ENCODE measurements at places on chromosomes 11 and 22.

DNA sequence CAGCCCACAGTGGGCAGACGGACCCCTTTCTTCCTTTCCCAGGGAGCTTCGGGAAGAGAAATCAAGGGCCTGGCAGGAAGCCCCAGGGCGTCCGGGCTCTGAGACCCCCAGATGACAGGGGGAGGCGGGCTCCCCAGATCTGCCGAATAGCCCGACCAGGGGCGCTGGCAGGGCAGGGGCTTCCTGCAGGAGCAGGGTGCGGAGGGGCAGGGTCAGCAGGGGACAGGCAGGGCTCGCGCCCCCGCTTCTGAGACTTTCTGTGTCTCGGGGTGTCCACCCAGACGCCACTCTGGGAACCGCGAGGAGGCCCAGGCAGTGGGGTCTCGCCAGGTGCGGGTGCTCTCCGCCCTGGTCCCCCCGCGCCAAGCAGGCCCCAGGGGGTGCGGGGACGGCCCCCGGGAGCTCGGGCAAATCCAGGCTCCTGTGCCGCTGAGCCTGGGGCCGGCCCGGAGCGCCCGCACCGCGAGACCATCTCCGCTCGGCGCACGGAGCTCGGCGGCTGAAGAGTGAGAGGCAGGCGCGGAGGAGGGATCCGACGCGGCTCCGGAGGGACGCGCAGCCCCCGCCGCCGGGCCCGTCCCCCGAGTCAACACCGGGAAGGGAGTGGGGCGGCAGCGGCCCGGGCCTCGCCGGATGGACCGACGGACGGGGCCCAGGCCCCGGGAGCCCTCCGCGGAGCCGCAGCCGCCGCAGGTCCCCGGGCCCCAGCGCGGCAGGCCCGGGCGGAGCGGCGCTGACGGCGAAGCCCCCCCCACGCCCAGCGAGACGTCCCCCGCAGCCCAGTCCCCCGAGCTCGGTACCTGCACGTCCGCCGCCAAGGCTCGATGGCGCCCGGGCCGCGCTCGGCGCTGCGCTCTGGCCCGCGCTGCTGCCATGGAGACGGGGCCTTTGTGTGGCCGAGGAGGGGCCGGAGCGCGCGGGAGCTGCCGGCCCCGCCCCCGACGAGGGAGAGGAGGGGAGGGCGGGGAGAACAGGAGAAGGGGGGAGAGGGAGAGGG lies at the start of gene PLXNB2:
PLXNB2 (minus strand) TSS at position 894 of the 997 bp plus-strand sequence. CDS start 17,062 bp downstream, outside the sequence.
- peak; percentile 53 for DNase-seq

DNA sequence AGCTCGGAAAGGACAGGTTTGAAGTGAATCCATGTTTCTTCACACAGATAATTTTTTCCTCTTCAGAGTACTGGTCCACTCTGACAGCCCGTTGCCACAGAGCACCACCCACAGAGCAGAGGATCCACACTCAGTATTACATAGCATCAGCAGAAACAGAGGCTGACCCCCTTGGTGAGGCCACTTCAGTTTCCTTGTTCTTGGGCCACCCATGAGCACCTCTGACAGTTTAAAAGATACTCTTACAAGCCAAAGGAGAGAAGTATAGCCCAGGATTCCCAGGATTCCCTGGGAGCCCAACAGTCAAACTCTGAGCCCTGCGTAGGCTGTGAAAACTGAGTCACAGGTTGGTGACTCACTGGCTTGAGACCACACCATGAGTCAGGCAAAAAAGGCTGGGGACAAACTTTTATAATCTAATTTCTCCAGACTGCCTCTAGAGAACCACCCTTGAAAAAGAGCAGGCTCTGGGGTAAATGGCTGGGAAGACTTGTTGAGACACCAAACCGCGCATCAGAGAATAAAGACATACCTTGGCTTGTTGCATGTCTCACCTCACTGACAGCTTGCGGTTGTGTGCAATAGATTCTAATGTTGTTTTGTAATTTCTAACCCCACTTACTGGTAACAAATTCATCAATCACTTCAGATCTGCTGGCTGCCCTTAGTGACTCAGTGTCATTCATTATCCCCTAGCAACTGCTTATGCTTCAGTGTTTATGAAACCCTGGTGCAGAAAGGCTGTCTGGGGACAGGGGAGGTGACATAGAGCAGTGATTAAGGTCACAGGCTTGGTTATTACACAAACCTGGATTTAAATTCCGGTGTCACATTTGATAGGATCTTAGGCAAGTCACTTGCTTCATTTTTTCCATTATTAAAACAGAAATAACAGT lies 56.9 kb upstream of the PRSS23 start:
- peak; percentile 96 for DNase-seq

GRCh38 chr22:21982338-21982965 lies at the start of gene TOP3B:
Gene TOP3B (minus strand): TSS chr22:21982787. CDS start chr22:21975709, 7,078 bp downstream.
- DNase-seq = peak; percentile 55

GRCh38 chr11:73040046-73040445 lies 102.1 kb downstream of the FCHSD2 start:
- no peak for DNase-seq

- no peak for DNase-seq
Observed at GRCh38 chr11:120135838-120136237, 2.1 kb downstream of the TRIM29 start.

DNA sequence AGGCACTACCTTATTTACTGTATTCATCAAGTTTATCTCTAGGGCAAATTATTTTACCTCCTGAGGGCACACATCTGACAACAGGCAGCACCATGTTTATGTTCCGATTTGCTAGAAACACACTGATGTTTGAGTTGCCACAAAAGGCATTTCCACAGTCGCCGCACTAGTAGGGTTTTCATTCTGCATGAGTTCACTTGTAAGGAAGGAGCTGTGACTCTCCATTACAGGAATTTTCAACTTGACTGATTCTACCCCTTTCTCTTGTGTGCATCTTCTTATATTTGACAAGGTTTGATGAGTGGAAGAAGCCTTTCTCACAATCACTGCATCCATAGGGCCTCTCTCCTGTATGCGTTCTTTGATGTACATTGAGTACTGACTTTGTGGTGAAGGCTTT lies 455.9 kb upstream of the CNTN5 start:
- no peak for DNase-seq

GRCh38 chr22:17845790-17846189 lies 71.5 kb upstream of the BID start:
- DNase-seq = no peak

DNA sequence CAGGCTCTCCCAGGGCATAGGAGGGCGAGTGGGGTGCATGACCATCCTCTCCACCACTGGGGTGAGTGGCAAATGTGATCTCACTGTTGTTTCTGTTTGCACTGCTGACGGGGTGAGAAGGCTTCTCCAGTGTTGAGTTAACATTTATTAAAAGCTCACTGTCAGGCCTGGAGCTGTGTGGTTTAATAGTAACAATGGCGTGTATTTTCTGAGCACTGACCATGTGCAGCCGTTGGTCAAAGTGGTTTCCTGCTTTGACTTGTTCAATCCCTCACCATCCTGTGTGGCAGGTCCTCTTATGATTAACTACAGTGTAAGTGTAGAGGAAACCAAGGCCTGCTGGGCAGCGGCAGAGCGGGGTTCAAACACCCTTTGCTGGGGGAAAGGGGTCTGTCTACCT lies 4.4 kb downstream of the A4GALT start:
- no peak for DNase-seq

- DNase-seq = no peak
Observed at GRCh38 chr11:126182787-126183445, 28.5 kb downstream of the RPUSD4 start.

DNA sequence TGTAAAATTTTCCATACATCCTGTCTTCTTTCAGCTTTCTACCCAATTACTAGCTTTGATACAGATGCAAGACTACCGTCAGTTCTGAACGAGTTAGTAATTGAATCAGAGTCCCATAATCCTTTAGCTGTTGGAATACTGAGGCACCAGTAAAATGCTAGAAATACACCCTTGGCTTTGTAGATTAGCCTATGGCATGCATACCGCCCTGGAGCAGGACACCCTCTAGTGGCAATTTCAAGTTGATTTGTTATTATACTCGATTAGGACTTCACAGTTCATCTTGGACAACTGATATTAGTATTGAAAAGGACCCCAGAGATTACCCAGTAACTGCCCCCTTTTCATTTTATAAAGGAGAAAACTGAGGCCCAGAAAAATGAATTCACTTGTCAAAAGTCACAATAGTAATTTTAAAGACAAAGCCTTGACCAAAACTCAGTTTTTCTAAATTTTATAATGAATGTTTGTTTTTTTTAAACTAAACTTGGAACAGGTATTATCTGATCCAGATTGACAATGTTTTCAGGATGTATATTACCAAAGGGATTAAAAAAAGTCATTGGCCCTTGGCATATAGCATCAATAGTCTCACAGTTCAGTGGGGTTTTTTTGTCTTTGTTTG lies 72.6 kb downstream of the HIPK3 start:
- peak; percentile 24 for DNase-seq

GRCh38 chr11:86745571-86745970 lies 54.8 kb upstream of the PRSS23 start:
- DNase-seq = no peak

- no peak for DNase-seq
Observed at GRCh38 chr11:130769782-130770535, 146.3 kb downstream of the SNX19 start.

- DNase-seq = peak; percentile 5
Observed at GRCh38 chr11:14148653-14149273, 186.2 kb downstream of the SPON1 start.

- no peak for DNase-seq
Observed at GRCh38 chr22:36874309-36874696, 13.5 kb downstream of the NCF4 start.

DNA sequence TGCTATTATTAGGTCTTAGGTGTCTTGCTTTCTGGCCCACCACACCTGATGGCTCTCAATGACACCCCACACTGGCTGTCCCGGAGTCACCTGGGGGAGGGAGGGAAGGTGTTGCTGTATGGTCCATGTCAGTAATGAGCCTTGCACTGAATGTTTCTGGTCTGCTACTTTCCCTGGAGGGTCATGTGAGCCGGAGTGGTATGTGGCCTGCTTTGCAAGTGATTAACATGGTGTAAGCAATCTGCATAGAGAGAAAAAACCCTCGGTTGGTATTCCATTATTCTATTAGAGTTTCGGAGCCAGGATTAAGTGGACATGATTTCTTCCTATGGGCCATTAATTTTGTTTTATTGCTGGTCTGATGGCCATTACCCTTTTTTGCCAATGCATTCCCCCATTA lies 63.9 kb downstream of the PKNOX2 start:
- DNase-seq = no peak

GRCh38 chr11:65236194-65237059 lies 25.3 kb upstream of the POLA2 start:
- DNase-seq = no peak

DNA sequence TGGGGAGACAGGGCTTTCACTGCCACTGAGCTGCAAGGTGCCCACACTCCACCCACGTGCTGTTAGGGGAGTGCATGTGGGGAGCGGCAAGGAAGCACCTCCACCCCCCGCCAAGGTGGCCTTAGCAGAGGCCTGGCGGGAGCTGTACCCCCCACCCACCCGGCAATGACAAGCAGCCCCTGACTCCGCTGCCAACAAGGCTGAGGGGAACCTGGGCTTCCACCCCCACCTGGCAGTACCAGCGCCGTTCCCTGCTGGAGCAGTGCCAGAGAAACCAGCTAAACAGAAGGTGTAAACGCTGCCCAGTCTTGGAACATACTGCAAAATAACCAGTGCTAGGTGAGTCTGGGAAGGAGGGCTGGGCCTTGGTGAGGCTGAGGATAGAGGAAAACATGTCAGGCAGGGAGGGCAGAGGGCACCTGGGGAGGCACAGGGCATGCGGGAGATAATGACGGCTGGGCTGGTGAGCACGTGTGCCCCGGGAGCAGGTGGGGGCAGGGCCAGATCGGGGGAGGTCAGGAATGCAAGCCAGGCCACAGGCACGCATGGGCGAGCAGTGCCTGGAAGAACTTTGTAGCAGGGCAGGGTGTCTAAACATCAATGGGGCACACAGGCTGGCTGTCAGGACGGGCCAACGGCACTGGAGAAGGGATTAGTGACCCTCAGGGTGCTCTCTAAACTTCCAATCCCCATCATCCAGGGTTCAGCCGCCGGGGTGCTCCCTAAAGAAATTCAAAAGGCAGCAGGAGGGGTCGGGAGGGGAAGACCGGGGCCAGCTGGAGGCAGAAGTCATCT lies 6.6 kb downstream of the CERK start:
- DNase-seq = no peak

GRCh38 chr11:117318738-117319137 lies 2.7 kb upstream of the BACE1 start:
- DNase-seq = no peak

- DNase-seq = no peak
Observed at GRCh38 chr22:47628477-47629272, 866.2 kb downstream of the TBC1D22A start.

DNA sequence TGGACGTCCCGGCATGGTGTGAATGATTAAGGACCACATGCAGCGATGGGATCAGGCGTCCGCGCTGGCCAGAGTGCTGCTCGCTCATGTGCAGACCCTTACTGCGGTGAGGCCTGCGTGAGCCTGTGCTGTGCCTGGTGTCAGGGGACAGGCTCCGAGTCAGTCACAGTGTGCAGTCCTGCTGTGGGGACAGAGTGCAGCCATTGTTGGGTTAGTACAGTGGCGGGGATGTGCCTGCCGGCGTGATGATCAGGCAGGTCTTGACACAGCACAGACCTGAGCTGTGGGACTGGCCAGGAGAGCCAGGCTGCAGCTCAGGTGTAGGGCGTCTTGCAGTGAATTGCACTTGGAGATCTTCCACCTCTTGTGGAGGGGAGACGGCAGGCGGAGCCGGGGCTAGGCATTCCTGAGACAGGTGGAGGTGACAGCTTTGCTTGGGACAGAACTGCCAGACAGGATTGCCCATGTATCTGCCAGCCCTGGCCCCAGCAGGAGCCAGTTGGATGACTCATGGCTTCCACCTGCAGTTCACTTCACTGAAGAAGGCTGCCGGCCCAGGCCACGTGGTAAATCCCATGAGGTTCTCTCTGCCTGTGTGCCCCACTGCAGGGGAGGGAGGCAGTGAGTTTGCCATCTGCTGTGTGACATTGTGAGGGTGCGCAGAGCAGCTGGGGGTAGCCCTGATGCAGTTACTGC lies 17.3 kb downstream of the TRMU start:
- DNase-seq = no peak

GRCh38 chr11:21048626-21049025 lies 379.2 kb downstream of the NELL1 start:
- DNase-seq = no peak

- no peak for DNase-seq
Observed at GRCh38 chr22:46515208-46516111, 22.0 kb downstream of the CELSR1 start.

- DNase-seq = peak; percentile 6
Observed at GRCh38 chr22:26461188-26461810, 22.3 kb downstream of the HPS4 start.

GRCh38 chr11:112881461-112881860 lies 79.8 kb upstream of the NCAM1 start:
- DNase-seq = peak; percentile 42

DNA sequence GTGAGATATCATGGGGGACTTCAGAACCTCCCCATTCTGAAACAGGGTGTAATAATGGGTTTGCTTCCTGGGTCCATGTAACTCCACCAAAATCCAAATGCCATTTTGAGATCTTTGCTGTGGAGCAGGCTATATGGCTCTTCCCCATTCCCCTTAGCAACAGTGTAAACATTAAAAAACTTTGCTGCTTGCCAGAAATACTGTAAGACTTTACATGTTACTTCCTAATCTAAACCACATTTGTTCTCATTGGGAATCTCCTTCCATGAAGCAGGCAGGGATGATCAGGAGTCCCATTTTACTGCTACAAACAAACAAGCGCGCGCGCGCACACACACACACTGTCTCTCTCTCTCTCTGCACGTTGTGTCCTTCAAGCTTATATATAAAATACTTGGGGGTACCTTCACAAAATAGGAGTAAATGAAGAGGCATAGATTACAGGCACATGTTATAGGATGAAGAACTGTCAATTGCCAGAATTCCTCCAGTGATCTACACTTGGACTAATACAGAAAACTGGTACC lies 86.5 kb downstream of the ANO3 start:
- DNase-seq = peak; percentile 14

- no peak for DNase-seq
Observed at GRCh38 chr11:20589796-20590195, 9.6 kb upstream of the SLC6A5 start.

All from fibroblast of skin of left quadriceps (primary cell).